Activated naive CD4-positive, alpha-beta T cell (primary cell): ENCODE measurements at places on chromosomes 16 and 17.
A peak's percentile ranks its signal among the peaks of the same experiment; 100 is the strongest.

GRCh38 chr17:48155889-48156611, 48.5 kb downstream of the SNX11 start:
- no peak for DNase-seq

DNA sequence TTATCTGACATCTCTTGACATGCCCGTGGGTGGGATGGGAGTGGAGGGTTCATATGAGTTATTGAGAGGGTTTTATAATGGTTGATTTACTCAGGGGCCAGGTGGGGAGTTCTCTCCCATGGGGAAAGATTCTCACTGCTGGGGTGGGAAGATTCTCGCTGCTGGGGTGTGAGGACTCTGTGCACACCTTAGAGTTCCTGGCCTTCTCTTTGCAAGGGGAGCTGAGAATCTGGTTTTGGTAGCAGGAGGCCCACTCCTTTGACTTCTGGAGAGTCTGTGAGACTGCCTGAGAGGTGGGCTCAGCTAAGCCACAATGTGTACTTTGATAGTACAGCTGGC, 31.5 kb downstream of the TBX4 start:
- no peak for DNase-seq

DNA sequence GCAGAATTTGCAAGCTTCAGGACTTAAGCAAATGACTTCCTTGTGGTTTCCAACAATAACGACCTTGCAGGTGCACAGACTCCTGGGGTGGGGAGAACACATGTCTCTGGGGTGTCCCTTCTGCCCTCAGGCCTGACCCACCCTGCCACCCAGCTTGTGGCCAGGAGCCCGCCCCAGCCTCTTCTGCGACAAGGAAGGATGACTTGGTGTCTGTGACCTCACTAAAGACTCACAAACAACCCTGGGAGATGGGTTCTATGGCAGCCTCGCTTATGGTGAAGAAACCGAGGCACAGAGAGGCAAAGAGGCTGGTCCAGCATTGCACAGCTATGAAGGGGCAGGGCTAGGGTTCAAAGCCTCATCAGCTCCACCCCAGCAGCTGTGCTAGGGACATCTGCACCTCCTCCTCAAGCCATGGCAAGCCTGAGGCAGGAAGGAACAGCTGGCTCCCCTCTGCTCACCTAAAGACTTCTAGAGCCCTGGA, 2.6 kb downstream of the ATP2A3 start:
- DNase-seq: no peak

GRCh38 chr17:75440738-75441448, 15.5 kb upstream of the TMEM94 start:
- DNase-seq: no peak

DNA sequence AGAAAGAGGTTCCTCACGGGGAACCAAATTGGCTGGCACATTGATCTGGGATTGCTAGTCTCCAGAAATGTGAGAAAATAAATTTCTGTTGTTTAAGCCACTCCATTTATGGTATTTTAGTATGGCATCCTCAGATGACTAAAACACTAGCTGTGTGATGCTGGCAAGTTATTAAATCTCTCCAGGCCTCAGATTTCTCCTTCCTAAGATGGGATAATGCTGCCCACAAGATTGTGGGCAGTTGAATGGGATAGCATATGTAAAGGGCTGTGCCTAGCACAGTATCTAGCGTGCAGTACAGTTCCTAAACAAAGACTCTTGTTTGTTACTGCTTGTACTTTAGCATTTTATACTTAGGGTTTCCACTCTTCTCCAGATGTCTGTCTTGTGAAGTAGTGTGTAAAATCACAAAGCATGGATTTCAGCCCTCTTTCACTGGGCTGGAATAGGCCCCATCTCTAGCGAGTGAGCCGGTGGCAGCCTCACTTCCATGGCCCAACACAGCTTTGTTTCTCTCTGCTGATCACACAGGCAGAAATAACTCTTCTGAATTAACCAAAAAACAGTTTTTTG, 38.2 kb upstream of the PHAF1 start:
- DNase-seq: no peak

DNA sequence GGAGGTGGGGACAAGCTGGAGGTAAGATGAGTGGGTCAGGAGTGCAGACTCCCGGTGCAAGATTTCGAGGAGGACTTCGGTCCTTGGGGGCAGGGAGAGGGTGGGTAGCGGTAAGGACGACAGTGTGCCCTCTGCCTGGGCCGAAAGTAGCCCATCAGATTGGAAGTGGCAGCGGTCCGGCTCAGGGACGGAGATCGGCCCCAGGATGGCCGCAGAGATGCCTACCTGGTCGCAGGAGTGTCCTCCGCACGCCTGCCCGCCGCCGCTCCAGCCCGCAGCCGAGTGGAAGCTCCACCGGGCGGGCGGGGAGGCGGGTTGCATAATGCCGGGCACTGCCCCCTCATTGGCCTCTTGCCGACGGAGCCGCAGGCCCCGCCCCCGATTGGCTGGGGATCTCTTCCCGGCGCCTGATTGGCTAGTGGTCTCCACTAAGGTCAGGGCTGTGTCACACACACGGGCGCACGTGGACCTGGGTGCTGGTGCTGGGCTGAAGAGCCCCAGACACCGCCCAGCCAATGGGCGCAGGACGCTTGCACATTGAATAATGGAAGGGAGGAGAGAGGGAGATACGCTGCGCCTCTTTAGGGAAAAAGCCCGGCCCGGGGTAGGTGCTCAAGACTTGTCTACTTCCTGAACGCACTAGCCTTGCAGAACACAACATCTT, at the start of gene PER1:
Gene PER1 (minus strand): TSS at position 293 of the 664 bp plus-strand sequence. CDS start 1,698 bp downstream, outside the sequence.
- peak; percentile 40 for DNase-seq

DNA sequence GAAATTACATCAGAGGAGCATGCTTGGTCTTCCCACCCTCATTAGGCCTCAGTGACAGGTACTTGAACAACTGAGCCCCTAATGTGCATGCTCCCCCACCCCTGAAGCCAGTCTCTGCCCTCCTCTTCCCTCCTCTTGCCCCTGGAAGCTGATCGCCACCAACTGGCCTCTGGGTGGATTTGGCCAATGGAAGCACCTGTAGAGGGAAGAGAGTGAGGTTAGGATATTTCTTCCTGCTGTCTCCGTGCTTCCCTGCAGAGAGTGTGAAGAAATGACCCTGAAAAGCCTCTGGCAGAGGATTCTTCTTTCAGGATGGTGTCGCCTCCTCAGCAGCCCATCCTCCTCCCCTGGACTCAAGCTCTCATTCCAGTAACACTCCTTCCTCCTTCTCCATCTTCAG, 5.9 kb upstream of the CBLN1 start:
- DNase-seq: no peak

GRCh38 chr16:88292007-88292970, 90.5 kb upstream of the ZNF469 start:
- no peak for DNase-seq

GRCh38 chr16:27245276-27246172, 23.0 kb downstream of the NSMCE1 start:
- no peak for DNase-seq

DNA sequence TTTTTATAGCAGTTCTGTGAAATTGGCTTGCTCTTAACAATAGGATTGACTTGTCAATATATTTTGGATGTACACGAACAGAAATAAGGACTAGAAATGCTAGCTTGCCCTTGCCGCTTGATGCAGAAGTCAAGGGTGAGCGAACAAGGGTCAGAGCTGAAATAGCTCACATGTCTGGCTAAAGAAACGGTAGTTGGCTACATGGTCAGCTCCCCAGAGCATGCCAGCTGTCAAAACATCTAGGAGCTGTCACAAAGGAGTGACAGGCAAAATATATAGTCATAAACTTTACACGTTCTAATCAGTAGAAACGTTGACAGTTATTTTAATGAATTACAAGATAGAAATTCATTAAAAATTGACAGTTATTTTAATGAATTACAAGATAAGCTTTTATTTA, 2.9 kb upstream of the MEIOB start:
- no peak for DNase-seq

GRCh38 chr17:41836550-41837196, 641 bp upstream of the NT5C3B start:
- no peak for DNase-seq

DNA sequence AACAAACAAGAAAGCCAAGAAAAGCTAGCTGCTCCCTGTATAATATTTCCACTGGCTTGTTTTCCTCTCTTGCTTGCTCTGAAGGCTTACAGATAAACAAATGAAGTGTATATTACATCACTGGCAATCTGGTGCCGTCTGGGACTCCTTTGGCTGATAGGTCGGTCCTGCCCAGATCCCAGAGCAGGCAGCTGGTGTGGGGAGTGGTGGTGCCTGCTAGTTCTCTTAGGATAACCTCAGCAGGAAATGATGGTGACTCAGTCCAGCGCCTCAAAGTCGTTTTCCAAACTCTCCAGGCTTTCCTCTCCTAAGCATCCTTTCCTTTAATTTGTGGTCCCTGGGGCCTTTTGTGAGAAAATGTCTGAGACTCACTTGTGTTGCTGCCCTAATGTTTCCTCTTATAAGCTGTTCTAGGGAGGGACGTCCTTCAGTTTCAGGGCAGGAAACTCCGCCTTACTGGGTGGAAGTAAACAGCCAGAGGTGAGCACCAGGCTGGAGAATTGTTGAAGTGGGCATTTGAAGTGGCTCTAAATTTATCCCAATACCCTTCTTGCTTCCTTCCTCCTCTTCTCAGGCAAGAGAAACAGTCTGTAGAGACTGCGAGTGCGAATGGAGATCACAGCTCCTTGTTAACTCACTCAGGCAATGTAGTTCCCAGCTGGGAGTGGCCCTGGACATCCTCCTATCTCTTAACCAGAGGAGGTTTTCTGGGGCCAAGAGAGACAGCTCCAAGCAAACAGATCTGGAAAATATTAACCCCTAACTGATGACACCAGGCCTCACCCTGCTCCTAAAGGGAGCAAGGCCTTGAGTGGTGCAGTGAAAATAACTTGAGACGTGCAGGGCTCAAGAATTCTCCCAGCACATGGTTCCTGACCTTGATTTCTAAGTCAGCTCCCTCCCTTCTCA, 34.9 kb downstream of the CD300LF start:
- no peak for DNase-seq
